ENCODE measurements at places on chromosomes 4 and X.

DNA sequence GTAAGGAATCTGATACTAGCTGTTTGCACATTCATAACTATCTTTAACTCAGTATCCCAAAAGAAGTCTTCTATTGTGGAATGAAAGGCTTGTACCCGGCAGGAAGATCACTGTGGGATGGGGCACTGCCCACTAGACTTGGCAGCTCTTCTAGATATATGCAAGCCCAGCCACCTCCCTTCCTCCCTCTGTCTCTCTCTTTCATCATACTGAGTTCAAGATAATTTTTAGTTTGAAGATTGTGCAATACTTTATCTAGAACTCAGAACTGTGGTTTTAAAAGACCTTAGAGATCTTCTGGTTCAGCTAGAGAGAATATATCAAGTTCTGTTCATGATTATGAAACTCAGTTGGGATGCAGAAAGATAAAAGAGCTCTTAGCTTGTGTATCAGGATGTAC lies 22.5 kb upstream of the GPR34 start:
- no peak for DNase-seq

GRCh38 chr4:96016634-96017299 lies 176.9 kb downstream of the PDHA2 start:
- DNase-seq: no peak

- no peak for DNase-seq
These were observed 143.0 kb downstream of the CXXC4 start for GRCh38 chr4:104351706-104352105.

GRCh38 chrX:130118441-130119311 lies 8.4 kb upstream of the ELF4 start:
- no peak for DNase-seq

DNA sequence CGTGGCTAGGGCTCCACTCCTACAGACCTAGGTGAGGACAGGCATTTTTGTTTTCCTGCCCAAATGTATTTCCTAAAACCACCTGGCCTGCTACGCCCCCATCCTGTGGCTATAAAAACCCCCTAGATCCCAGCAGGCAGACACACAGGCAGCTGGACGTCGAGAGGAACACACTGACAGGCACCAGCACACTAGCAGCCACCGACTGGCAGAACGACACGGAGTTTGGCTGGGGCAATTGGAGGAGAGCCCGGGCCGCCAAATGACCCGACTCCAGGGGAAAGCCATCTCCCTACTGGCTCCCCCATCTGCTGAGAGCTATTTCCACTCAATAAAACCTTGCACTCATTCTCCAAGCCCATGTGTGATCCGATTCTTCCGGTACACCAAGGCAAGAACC lies 516.0 kb downstream of the FSTL5 start:
- DNase-seq: no peak

GRCh38 chrX:27735914-27736313 lies 71.9 kb upstream of the MAGEB10 start:
- DNase-seq: no peak

DNA sequence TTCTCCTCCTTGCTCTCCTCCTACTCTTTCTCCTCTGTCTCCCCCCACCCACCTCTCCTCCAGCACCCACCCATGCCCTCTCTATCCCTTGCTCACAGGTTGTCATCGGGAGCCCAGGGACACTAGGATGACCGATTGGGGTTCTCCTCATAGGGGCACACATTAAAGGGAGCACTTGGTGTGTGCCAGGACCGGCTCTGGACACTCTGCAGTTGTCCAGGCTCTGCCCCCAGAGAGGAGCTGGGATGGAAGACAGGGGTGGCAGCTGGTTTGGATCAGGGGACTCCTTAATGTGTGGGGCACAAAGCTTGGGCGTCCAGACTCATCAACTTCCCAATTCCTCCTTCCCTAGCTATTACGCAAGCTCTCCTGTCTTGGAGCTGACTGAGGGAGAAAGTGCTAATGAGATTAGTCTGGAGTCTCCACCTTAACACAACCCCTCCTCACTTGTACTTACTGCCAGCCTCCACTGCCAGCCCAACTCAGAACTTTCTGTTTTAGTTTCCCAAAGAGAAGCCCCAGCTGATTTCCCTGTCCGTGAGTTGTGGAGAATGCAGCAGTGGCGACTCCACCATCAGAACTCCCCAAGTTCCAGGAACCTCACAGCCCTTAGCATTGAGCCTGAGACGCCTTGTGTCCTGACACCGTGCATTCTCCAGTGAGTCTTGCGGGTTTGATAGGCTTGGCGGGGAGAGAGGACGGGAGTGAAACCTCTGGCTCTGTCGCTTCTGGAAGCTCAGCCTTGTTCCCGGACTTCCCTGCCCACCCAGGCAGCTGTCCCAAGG lies 52.2 kb downstream of the CXorf49B start:
- no peak for DNase-seq

DNA sequence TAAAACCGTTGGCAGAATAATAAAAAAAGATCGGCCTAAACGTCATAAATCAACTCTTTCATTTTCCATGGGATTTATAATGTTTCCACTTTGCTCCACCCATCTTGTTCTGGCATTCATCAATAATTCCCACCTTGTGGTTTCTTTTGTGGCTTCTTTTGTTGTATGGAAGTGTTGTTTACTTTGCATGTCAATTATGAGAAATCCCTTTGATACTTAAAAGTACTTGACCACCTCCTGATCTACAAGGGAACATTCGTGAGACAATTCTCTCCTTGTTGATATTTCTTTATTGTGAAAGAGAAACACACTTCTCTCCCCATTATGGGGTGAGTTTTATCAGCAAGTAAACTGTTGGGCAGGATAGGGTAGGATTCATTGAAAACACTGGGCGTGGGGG lies 2.8 kb downstream of the AMELX start:
- no peak for DNase-seq

DNA sequence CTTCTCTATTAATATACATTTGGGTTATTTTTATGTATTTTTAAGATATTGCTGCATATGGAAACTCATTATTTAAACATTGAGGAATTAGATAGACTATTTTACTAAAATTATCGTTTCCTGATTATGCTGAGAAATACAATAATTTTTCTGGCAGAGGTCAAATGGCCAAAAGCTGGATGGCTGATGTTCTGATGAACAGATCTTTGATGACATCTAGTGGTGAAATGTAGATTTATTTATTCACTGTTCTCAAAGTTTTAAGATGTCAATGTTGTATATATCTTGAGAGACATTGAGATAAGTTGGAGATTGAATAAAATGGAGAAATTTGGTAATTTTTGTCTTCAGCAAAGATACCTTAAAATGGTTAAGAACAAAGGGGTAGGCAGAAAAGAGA lies 96.2 kb downstream of the UGT8 start:
- no peak for DNase-seq

GRCh38 chr4:13605330-13605729 lies 22.2 kb downstream of the BOD1L1 start:
- no peak for DNase-seq

DNA sequence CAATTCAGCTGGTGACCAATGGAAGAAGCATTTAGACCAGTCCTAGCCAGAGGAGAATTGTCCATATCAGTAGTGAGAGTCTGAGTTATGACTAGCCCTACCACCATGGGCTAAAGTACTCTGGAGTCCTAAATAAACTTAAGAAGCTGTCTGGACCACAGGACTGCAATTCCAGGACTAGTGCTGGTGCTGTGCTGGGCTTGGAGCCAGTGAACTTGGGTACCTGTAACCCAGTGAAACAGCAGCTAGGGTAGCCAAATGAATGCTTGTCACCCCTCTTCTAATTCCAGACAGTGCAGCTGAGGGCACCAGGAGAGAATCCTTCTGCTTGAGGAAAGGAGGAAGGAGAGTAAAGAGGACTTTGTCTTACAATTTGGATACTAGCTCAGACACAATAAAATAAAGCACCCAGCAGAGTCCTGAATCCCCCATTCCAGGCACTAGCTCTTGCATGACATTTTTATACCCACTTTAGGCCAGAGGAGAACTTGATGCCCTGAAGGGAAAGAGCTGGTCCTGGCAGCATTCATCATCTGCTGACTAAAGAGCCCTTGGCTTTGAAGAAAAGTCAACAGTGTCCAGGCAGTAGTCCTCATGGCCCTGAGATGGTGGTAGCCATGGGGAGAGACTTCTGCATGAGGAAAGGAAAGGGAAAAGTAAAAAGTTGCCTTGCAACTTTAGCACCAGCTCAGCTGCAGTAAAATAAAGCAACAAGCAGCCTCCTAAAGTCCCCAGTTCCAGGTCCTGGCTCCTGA lies 2675.7 kb downstream of the PCDH7 start:
- DNase-seq: no peak

- no peak for DNase-seq
These were observed 28.7 kb upstream of the STOX2 start for GRCh38 chr4:183876268-183876934.

DNA sequence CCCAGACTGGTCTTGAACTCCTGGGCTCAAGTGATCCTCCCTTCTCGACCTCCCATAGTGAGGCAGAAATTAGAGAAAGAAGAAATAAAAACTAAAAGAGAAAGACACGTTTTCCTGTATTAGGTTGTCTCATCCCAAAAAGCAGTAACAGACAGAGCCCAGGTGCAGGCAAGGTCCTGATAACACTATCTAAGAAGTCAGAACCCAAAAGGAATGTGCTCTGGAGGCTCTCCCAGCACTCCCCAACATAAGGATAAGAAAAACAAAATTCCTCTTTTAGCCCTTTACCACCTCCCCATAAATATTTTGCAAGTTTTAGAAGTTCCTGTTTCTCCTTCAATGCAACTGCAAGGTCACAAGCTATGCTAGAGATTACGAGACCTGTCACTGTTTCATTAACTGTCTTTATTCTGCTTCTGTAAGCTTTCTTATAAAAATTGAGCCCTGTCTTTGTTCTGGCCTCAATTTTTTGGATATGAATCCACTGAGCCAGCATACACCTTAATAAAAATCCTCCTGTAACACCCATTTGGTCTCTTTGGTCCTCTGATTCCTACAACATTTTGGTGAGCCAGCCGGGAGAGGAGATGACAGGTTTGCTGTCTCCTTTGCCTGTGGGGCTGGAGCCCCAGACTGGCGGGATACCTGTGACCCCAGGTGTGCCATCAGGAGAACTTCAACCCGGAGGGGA lies 25.9 kb downstream of the LIAS start:
- DNase-seq: no peak

GRCh38 chr4:145609481-145610427 lies 9.4 kb upstream of the MMAA start:
- DNase-seq: peak; percentile 56

- no peak for DNase-seq
These were observed 44.1 kb upstream of the KDR start for GRCh38 chr4:55169352-55169961.

DNA sequence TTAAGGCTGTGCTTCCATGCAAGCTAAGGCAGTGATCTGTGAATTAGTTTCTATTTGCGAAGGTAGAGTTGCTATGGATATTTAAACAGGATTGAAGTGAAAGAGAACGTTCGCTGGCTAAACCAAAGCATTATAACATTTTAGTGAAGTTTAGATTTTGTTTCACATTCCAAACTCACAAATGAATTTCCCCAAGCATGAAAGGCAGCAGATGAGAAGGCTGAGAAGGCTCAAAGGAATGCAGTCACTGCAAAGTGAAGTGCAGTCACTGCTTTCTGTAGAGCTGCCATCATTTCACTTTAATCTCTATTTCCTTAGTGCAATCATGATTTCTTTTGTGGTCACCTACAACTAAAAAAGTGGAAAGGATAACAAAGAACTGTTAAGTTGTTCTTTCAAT lies 334.7 kb upstream of the NR3C2 start:
- no peak for DNase-seq

DNA sequence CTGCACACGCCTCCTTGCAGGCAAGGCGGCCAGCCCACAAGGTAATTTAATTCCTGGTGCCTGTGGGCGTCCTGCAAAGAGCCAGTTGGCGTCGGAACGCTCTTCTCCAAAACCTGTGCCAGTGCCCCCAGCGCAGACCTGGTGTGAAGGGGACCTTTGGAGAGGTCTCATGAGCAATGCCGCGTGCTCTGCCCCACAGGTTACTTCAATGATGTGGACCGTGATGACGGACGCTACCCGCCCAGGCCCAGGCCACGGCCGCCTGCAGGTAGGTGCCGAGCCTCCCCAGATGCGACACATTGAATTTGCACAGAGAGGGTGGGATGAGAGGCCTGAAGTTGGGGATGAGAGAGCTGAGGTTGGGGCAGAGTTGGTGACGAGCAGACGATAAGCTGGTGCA lies 34.4 kb upstream of the GYG2 start:
- DNase-seq: no peak

- no peak for DNase-seq
These were observed 33.3 kb upstream of the UGT2A3 start for GRCh38 chr4:68984947-68985346.

GRCh38 chr4:139802931-139803330 lies 137.3 kb downstream of the MGST2 start:
- DNase-seq: no peak

DNA sequence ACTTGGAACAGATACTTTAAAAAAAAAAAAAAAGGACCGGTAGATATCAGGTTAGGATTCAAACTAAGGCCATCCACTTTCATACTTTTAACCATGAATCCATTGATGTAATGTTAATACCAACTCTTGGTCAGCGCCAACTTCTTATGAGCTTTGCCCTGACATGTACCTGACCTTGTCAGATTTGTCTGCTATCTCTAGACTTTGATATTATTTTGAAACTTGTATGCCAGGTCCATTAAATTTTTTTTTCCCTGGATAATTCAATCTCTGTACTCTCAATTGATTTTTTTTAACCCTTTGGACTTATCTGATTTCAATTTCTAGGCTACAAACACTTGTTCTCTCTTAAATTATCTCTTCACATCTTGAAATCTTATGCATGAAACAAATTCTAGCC lies 27.2 kb upstream of the UGT2B7 start:
- DNase-seq: no peak

- DNase-seq: no peak
These were observed 10.0 kb downstream of the SAT1 start for GRCh38 chrX:23792861-23793553.

DNA sequence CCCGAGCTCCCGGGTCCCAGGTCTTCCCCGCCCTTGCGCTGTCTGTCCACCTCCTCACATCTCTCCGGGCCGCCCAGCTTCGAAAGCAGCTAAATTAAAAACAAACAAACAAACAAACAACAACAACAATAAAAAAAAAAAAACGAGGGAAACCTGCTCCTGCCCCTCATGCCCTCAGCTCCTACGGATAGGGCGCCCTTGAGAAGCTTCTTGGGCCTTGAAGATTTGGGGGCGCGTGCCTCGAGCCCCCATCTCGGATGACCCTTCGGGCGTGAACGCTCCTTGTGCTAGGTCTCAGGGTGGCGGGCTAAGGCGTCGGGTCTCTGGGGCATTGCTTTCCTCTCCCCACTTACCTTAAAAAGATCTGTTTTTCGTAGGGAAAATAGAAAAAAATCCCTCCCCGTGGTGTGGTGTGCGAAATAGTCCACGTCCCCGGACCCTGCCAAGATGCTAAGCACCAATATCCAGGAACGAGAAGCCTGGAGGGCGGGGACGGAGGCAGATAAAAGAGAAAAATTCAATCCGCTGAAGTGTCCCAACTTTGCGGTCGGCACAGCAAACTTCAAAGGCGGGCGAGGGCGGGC lies 603 bp downstream of the NDNF start:
- DNase-seq: no peak

DNA sequence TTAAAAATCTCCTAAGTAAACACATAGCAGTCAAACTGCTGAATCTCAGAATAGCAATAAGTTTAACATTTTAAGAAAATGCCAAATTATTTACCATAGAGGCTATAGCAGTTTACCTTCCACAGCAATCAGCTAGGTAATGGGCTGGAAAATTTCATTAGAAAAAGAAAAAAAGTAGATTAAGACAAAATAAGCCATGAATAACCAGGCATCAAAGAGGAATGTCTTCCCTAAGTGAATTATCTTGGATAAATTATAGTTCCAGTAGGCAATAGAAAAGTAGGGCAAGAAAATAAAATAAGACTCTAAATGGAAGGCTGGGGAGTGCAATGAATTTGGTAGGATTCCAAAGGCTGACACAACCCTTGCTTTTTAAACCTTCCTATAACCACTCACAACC lies 722.8 kb downstream of the TRAM1L1 start:
- no peak for DNase-seq

All from stimulated activated CD4-positive, alpha-beta T cell treated with anti-CD3 and anti-CD28 coated beads, Interleukin-2, amount 100 ng/mL, for 4 hours (primary cell).